ENCODE measurements at places on chromosomes 5 and 9.

DNA sequence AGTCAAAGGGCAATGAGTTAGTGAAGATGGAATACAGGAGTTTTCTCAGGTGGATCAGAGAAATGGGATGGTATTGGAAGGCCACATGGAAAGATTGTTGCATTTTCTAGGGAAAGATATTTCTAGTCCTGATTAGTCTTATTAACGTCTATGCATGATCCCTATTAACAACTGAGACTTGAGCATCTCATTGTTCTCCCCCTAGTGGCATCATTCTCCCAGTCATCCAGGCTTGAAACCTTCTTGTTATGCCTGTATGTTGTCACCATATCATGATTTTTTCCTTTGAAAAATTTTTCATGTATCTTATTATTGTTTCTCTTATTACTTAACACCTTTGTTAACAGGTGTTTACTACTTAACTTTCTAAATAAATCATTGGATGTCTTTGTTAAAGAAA, 34.4 kb downstream of the KIF2A start:
- peak; percentile 47 for DNase-seq

- peak; percentile 62 for DNase-seq
Measured at GRCh38 chr5:175657593-175658271, at the start of gene HRH2. HRH2 (plus strand) TSS chr5:175658071; CDS start chr5:175683234, 25,163 bp downstream.

GRCh38 chr5:151675611-151676313, 11.0 kb downstream of the SPARC start:
- peak; percentile 84 for DNase-seq

GRCh38 chr9:2216591-2216990, 201.4 kb downstream of the SMARCA2 start:
- DNase-seq: no peak

GRCh38 chr9:128683340-128684064, 5.5 kb upstream of the SET start:
- DNase-seq: peak; percentile 54

- DNase-seq: no peak
Measured at GRCh38 chr5:33369485-33370465, 71.0 kb upstream of the TARS1 start.

GRCh38 chr5:128331261-128331660, 206.8 kb downstream of the FBN2 start:
- DNase-seq: no peak

DNA sequence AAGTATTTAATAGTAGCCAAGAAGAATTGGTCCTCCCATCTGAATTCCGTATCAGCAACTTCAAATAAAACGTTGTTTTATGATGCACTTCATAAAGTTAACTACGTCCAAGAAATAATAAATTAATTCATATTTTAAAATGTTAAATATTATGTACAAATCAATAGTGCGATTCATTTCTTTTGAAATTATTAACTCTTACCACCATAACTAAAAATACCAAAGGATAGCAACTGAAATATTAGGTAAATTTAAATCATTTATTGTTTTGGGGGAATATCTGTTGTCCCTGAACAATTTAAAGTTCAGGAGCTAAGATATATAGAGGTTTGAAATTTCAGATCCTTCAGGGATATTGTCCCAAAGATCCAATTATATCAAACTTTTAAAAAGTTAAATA, at the start of gene OR2K2:
Gene OR2K2 (minus strand): TSS at position 101 of the 400 bp plus-strand sequence. CDS start 1,791 bp downstream, outside the sequence.
- DNase-seq: no peak

DNA sequence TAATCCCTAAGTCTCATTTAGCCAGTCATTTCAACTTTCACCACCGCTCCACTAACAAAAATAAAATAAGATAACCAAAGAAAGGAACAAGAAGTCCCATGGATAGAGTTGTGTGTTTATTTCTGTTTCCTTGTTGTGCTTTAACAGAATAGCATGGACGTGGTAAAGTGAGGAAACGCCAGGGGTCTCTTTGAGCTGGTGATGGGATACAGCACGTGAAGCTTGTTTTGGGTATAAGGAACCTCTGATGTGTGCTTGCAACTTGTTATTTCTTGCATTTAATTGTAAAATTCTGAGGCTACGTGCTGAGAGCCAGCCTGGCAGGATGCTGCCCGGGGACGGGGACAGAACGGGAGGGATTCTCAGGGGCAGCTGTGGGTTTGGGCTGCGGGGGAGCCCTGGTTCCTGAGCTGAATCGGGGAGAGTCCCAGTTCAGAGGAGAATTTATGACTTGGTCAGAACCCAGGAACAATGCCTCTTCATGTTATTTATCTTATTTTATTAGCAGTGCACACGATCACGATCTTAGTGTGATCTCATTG, 63.4 kb downstream of the ANKRD33B start:
- no peak for DNase-seq

GRCh38 chr5:14195588-14195987, 52.4 kb downstream of the TRIO start:
- no peak for DNase-seq

- DNase-seq: no peak
Measured at GRCh38 chr9:130923611-130924447, 15.2 kb downstream of the FIBCD1 start.

DNA sequence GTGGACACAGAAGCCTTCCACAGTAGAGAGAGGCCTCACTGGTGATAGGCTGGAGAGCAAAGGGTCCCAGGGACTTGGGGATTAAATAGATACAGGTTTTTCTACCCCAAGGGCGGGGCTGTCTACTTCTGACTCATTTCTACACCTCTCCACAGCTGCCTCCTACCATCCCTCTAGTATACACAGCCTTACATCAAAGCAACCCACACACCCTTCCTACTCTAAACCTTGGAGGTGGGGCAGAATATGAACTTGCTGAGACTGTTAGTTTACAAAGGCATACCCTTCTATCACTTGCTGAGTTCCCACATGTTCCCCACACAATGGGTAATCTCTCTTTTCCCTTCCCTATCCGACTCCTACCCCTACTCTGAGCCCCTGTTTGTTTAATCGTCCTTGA, 19.9 kb upstream of the PCA3 start:
- no peak for DNase-seq

DNA sequence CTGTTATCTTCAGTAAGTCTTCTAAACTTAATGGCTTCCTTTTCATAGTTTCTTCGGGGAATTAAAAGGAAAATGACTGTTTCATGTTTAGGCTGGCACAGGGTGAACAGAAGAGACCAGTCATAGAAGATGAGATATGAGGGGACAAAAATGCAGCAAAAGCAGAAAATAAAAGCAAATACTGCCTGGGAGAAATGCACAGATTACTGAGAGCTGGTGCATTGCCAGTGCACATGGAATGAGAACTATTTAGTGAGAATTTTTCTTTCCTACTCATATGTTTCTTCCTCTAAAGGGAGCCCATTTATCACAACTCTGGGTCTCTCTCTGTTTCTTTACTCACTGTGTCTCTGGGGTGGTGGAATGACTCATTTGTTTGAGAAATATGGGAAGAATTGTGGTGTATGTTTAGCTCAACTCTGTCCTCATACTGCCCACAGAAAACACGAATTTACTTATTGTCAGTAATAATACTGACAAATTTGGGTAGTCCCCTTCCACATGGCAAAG, 25.9 kb upstream of the ANKRD55 start:
- DNase-seq: peak; percentile 98

- no peak for DNase-seq
Measured at GRCh38 chr5:169686137-169686536, 49.1 kb downstream of the DOCK2 start.

DNA sequence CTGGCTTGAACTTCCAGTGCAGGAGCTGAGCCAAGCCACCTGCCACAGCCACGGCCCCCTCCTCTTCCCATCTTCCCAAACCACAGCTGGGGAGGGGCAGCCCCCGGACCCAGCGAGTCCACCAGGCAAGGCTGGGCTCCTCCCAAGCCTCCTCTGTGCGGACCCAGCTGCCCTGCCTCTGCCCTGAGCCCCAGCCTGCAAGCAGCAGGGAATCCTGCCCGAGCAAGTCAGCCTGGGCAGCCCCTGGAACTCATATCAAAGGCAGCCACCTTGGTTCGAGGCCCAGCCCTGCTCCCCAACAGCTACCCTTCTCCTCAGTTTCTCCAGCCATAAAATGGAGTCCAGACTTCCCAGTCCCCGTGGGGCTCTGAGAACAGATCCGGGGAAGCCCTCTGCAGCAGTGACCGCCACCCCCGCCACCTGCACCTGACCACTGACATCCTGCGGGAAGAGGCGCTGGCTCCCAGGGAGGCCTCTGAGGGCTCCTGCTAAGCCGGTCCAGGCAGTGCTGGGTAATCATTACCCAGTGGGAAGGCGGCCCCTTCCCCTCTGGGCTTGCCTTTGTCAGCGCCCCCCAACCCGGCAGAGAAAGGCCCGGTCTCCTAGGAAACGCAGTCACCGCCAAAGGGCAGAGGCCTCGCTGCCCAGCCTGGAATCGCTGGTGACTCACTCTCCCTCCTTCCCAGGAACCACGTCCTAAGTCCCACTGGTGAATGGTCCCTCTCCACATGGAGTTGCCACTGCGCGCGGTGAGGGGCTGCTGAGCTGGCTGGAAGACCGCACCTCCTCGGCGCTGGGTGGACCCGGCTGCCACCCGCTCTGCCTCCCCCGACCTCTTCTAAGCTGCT, 1.5 kb downstream of the VAV2 start:
- DNase-seq: no peak

GRCh38 chr5:118968925-118969375, 19.4 kb downstream of the DTWD2 start:
- DNase-seq: no peak

GRCh38 chr9:110464321-110464720, 115.2 kb downstream of the SVEP1 start:
- DNase-seq: no peak

- no peak for DNase-seq
Measured at GRCh38 chr9:77953590-77953989, 78.0 kb downstream of the GNAQ start.

- DNase-seq: no peak
Measured at GRCh38 chr5:168836603-168837231, 257.5 kb upstream of the PANK3 start.

DNA sequence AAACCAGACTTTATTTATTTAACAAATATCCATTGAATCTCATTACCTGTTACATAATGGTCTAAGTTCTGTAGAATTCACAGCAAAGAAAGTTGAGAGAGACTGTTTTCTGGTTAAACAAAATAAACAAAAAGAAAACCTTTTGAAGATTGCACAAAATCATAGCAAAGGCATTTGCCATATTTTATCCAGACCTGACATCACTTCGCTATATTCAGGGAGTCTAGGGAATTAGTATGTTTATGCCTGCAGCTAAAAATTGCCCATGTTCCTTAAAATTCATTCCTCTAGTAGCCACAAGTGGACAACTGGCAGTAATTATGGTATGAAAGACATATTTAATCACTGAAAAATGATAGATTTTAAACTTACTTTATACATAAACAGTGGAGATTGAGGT, 577.0 kb upstream of the DAB2 start:
- no peak for DNase-seq

DNA sequence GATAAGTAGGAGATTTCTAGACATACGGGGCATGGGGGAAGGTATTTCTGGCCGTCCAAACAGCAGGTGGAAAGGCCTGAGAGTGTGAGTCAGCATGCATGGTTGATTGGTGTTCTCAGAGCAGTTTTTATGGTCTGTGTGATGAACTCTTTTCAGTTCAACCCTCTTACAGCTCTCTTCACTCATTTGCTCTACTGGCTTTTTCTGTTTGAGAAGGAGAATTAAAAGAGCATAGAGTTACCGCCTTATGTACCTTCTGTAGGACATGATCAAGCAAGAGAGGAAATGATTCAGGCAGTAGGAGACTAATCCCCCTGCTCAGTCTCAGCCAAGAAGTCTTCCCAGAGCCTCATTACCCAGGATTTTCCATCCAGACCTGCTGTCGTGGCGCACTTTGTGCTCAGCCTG, 92.4 kb downstream of the PRDM6 start:
- DNase-seq: no peak

- no peak for DNase-seq
Measured at GRCh38 chr9:121717141-121717991, 65.9 kb downstream of the DAB2IP start.

GRCh38 chr9:28267351-28267750, 694.1 kb upstream of the C9orf72 start:
- no peak for DNase-seq

- no peak for DNase-seq
Measured at GRCh38 chr9:35311891-35312639, 150.3 kb downstream of the UNC13B start.

DNA sequence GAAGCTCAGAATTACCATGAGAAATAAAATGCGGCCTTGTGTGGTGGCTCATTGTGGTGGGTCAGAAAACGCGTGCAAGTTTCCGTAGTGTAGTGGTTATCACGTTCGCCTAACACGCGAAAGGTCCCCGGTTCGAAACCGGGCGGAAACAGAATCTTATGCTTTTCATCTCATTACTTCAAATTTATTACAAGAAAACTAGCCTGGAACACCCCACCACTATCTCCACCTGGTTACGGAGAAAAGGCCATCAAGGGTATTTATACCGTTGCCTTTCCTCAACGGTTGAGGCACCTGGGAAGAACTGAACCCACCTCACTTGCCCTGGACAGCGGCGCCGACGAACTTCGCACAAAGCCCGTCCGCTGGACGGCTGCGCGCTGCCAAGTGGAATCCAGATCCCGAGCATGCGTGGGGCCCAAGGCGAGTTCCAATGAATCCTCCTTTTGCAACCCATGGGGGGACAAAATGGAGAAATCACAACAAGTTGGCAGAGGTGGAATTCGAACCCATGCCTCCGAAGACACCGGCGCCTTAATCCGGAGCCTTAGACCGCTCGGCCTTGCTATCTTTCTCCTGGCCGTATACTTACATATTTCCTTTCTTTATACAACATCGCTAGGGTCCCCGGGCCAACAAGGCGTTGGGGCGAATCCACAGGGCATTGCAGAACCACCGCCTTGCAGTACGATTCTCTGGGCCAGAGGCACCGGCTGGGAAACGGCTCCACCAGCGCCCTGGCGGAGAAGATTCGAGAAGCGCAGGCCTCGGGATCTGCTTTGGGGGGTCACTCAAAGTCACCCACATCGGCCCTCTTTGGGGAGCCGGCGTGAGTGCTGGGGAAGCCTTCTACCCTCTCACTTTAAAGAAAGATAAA, 16.9 kb downstream of the OR2V2 start:
- no peak for DNase-seq

GRCh38 chr5:110475529-110475928, 250.9 kb downstream of the TMEM232 start:
- DNase-seq: no peak

DNA sequence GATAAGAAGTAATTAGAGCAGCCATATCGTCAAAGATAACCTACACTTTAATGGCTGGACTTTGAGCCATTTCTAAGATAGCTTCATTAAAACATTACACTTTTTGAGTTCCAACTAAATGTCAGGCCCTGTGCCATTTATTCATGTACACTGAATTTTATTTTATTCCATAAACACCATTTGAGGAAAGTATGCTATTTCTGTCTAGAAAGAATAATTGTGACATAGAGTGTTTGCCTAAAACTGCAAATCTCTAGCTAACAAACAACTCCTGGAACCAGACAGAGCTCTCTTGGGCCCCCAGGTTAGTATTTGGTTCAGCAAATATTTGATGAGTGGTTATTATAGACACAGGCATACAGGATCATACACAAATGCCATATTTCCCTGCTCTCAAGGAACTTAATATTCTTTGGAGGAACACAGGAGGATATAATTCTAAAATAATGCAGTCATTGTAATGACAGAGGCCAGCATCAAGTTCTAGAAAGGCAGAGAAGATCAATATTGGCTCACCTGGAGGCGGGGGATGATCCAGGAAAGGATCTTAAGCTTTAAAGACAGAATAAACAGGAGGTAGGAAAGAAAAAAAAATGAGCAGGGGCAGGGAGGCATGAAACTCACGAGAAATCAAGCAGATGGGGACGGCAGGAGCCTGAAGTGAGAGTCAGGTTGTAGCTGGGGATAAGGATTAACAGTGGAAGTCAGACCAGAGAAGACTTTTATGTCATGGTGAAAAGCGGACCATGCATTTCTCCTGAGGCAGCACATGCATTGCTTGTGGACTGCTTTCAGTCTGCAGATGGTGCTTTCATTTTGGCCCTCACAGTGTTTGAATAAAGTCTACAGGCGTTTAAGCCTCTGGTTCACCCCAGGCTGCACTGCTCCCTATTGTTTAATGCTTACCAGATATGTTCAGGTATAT, 127.7 kb downstream of the GCNT1 start:
- DNase-seq: no peak
